ENCODE measurements at places on chromosomes 2 and 18.

- no peak for DNase-seq
Observed at GRCh38 chr2:139492131-139492680, 712.0 kb upstream of the NXPH2 start.

DNA sequence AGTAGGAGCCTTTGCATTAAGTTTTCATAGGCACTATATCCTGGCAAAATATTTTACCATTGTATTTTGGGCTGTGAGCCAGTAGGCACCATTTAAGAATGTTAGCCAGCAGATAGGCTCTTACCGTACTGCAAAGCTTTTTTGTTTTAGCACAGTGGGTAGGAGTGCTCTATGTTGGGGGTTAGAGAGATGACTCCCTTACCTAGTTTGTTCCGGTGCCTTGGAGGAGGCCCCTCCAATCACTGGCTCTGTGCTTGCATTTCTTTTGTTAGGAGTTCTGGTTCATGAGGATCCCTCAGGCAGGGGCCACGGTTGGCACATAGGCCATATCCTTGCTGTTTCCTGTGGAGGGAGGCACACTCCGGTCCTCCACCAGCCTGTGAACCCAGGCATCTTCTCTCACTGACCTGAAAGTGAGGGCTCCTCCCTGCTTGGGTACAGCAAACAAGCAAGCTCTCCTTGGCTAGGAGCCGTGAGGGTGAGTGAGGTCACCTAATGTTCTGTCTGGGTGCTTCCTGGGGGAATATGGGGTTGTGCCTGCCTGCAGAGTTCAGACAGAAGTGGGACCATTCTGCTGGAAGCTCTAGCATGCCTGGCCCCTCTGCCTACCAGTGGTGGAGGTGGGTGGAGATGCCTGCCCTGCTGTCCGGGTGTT lies 29.8 kb downstream of the LTBP1 start:
- DNase-seq, result no peak

DNA sequence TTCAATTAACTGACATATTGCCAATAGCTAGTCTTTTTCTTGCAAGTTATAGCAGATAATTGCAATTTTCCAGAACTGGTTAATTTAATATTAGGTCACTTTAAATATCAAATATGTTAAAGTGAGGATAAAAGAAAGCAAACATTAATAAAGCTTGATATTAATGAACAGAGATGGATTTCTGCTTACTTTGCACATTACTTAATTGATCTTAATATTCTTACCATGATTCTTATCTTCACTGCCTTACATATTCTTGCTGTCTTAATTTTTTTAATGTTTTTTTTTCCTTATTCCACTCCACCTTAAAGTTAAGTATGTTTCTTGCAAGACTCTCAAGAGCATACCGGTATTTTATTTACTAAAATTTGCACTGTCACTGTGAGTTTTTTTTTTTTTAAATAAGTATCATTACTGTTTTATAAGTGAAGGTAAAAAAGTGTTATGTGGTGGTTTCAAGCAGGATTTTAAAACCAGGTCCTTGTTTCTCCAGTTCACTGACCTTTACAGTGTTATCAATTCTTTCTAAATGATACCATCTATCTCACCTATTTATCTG lies 33.9 kb downstream of the PPP3R1 start:
- no peak for DNase-seq

GRCh38 chr2:175350105-175350504 lies 168.6 kb upstream of the ATP5MC3 start:
- no peak for DNase-seq

DNA sequence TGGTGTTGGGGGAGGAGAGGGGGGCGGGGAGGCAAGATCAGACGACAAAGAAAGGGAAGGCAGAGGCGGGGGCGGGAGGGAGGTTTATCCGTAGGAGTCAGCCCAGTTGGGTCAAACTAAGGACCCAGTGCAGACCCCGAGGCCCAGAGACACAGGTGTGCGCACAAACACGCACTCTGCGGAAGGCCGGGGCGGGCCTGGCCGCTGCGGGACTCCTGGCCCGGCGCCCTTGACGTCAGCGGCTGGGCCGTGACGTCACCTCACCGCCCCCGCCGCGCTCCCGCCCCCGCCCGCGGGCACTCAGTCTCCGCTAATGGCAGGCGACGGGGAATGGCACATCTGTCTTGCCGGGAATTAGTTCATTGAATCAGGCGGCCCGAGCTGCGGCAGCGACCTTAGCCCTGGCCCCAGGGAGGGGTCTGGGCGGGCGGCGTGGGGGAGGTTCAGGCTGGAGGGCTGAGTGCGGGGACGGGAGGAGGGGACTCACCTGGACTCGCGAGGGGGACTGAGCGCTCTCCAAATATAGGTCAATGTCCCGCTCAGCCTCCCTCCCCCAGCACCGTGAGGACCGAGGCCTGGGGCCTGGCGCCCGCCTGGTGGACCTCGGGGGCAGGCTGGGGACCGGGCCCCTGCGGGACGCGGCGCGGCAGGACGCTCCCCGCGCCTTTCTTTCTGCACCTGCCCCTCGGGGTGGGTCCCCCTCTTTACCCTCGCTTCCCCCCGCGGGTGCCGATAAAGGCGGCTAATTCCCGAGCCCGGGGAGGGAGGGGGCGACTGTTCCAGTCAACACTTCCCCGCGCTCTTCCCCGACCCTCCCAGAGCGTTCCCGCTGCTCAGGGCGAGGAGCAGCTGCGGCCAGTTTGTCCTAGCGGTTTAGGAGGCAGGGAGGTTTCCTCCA lies 15.5 kb upstream of the ECEL1 start:
- DNase-seq, result peak; percentile 84

DNA sequence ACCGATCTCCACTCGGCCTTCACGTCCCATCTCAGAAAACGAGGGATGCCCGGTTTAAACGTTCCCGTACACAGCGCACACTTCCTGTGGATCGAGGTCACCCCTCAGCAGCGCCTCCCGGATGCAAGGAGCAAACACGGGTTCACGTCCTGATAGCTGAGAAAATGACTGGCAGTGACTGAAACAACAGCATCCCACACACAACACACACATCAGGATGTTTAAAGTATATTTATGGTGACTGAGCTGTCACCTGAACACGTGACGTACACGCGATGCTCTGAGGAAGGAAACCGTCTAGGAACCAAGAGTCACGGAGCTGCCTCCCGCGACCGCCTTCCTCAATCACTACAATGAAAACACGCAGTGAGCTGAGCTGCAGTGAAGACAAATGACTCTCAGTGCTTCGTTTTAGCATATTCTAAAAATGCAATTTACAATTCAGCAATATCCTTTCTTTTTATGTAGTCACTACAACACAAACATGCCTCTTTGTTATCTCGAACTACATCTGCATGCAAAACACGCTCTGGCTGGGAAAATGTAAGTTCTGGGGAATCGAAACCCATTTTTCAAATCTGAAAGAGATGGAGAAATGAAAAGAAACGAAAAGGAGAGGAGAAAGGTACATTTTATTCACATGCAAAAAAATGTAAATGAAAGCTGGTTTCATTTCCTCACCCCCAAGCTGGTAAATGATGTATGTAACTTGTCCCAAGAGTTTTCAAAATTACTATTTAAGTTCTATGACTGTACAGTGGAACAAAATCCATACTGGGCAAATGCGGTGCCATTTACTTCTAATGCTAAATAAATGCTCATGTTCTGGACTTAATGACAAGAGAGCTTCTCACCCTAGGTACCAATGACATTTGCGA lies 19.8 kb downstream of the HDAC4 start:
- DNase-seq, result no peak

DNA sequence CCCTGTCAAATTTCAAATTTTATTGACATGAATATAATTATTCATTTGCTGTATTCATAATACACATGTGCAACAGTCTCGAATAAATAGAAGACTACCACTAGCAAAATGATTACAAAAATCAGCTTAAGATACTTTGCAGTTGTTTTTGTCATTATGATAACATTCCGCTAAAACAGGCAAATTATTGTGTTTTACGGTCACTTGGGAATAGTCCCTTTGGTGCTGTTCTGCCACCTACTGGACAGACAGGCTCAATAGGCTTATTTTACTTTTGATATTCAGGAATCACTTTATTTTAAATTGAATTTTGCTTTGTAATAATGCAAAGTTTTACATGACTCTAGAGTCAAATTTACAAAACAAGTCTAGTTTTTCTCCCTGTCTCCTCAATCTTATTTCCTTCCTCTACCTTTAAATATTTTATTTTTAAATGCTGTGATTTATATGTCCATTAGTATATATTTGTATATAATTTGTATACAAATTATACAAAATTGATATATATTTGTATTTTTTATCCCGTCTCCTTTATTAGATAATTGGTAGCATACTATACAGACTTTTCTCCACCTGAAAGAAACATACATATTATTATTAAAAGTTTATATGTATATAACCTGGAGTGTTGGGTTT lies 456.3 kb downstream of the DLGAP1 start:
- peak; percentile 19 for DNase-seq

DNA sequence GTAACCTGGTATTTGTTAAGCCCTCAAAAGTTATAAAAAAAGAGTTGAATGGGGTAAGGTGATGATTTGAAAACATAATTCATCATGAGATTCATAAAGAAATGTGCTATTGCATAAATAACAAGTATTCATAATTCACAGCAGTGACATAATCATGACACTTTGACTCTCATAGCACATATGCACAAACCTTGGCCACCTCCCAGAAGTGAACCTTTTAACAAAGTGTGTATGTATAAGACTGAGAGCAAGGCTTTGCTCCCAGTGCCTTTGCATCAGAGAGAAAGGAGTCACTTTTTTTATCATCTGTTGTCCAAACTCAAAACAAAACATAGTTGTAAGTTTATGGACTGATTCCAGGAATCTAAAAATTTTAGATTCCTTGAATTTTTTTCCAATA lies 15.0 kb upstream of the HTR2B start:
- DNase-seq, result no peak

DNA sequence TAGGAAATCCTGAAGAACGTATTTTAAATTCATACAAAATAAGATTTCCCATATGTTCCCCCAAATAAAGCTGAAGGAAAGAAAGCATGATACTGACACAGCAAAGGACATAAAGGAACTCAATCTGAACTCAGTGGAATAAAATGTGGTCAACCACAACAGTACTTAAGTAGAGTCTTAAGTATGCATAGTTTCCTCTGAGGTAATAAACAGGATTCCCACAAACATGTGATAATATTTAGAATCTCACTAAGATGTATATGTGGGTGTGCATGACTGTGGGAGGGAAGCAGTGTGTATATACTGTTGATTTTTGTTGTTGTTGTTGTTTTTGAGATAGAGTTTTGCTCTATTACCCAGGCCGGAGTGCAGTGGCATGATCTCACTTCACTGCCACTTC lies 69.3 kb downstream of the NOL10 start:
- no peak for DNase-seq

- DNase-seq, result no peak
Observed at GRCh38 chr2:88036606-88037005, 19.0 kb downstream of the KRCC1 start.

- DNase-seq, result no peak
Observed at GRCh38 chr2:239279508-239280295, 121.1 kb downstream of the HDAC4 start.

DNA sequence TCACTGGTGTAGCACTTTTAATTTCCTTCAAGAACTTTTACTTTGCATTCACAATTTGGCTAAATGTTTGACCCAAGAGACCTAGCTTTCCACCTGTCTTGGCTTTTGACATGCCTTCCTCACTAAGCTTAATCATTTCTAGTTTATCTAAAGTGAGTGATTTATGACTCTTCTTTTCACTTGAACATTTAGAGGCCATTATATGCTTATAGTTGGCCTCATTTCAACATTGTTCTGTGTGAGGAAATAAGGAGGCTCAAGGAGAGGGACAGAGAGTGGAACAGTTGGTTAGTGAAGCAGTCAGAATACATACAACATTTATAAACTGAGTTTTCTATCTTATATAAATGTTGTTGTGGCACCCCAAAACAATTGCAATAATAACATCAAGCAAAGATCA lies 489.3 kb upstream of the CDH2 start:
- no peak for DNase-seq

- no peak for DNase-seq
Observed at GRCh38 chr2:196166876-196167275, 4.5 kb downstream of the STK17B start.

All from SHP77 (cell line).